Activated T-helper 9 cell treated with anti-CD3 and anti-CD28 coated beads, Interleukin-2, amount 50 U/mL, for 16 hours (primary cell): ENCODE measurements at places on chromosomes 11 and 22.

DNA sequence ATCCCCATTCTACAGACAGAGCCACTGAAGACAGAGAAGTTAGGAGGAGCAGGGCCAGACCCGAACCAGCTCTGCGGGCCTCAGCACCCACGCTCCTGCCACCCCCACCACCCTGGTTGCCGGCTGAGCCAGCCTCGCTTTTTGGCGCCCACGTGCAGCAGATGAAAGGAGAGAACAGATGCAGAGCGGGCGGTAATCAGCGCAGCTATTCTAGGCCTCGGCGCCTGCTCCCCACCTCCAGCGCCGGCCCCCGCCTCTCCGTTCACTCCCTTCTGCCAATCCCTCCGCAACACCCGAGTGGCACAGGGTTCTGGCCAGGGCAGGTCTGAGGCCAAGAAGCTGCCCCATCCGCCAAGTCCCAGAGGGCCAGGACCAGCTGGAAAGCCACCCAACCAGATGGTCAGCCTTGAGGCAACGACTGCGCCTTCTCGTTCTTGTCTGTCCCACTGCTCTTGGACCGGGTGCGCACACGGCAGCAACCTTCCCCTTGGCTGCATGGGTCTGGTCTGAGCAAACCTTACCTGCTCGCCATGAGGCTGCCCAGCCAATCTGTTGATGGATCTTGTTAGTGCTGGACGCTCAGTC, 16.8 kb downstream of the DNAL4 start:
- DNase-seq, result no peak

DNA sequence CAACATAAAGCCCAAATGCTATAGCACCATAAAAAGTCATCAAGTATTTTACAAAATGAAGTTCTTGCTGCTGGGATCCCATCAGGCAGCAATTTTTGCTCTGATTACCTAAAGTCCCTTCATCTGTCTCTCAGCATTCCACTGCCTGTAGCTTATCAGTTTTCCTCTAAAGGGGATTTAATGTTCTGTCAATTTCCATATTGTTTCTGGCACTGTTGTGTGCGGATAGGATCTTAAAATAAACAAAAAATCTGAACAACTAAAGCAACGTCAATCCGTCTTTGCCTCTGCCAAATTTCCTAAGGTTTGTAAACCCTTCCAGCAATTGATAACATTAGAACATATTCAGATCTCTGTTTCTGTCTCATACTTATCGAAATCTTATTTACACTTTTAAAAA, 1126.3 kb upstream of the RAG2 start:
- DNase-seq, result no peak

DNA sequence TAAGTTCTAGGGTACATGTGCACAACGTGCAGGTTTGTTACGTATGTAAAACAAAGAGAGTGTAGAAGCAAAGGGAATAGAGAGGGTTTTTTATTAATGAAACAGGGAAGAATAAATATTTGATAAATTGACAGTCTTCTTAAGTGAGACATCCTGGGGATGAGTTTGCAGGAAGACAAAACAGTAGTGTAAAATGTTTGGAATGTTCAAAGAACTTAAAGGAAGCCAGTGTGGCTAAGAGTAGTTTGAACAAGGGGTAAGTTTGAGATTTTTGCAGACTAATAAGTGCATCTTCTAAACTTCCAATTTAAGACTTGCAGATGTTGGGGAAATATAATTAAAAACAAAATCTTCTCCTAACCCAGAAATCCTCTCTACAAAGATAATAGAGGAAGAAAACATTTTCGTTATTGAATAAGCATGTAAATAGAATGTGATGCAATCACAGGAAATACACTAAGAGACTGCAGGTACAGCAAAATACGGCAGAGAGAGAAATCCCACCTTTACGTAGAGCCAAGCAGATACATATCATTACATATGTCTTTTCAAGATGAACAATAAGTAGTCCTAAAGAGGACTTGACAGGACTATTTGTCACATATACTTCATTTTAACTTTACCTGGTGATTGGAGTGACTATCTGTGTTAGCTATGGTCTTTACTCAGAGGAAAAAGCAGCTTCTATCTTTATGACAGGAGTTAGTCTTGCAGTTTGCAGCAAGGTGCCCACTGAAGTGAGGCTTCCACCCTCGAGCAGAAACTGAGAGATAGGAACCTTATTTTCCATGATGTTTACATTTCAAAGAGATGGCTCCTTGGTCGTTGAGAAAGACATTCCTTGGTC, 402.1 kb downstream of the CNTN5 start:
- no peak for DNase-seq

DNA sequence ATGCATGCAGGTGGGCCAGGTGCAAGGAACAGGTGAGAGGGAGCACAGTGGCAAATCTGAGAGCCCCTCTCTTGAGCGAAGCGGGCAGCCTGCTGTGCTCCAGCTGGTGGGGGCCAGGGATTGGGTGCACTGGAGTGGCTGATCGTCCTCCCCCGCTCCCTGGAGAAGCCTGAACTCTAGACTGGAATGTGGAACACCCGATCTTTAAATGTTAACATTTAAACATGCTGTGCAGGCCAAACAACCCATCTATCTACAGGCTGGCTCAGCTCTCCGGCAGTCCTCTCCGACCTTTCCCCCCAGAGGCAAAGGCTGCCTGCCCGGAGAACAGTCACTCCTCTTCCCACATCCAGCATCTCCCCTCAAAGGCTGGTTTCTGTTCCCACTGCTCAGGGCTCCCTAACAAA, 5.1 kb downstream of the MRGPRF start:
- no peak for DNase-seq

- peak; percentile 4 for DNase-seq
Observed at GRCh38 chr22:43262990-43263644, 76.2 kb upstream of the TTLL12 start.

DNA sequence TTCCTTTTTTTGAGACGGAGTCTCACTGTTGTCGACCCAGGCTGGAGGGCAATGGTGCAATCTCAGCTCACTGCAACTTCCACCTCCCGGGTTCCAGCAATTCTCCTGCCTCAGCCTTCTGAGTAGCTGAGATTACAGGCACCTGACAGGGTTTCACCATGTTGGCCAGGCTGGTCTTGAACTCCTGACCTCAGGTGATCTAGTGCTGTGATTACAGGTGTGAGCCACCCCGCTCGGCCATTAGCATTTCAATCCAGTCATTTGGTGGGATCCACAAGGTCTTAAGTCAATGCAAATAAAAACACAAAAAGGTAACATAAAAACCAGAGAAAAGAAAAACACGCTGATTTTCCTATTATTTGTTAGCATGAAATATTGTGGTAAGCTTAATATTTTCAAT, 1227.2 kb upstream of the TENM4 start:
- no peak for DNase-seq

GRCh38 chr11:70001246-70001645, 76.9 kb upstream of the ANO1 start:
- DNase-seq, result no peak

DNA sequence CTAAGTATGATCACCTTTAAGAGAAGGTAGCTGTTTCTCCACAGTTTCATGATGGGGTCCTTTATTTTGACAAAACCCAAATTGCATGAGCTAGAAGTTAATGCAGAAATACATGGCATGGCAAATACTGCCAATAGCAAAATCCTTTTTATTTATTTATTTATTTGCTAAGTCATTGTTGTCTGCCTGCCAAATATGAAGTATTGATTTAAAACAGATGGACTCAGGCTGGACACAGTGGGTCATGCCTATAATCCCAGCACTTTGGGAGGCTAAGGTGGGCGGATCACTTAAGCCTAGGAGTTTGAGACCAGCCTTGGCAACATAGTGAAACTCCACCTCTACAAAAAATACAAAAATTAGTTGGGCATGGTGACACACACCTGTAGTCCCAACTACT, 52.4 kb downstream of the LARGE2 start:
- DNase-seq, result no peak

GRCh38 chr22:19825904-19826618, 28.6 kb downstream of the GNB1L start:
- DNase-seq, result no peak

- no peak for DNase-seq
Observed at GRCh38 chr11:81092522-81092921, 1641.1 kb downstream of the FAM181B start.

GRCh38 chr22:35835998-35836691, 118.5 kb downstream of the APOL5 start:
- DNase-seq, result no peak

- no peak for DNase-seq
Observed at GRCh38 chr11:88164320-88164719, 10.9 kb downstream of the RAB38 start.

DNA sequence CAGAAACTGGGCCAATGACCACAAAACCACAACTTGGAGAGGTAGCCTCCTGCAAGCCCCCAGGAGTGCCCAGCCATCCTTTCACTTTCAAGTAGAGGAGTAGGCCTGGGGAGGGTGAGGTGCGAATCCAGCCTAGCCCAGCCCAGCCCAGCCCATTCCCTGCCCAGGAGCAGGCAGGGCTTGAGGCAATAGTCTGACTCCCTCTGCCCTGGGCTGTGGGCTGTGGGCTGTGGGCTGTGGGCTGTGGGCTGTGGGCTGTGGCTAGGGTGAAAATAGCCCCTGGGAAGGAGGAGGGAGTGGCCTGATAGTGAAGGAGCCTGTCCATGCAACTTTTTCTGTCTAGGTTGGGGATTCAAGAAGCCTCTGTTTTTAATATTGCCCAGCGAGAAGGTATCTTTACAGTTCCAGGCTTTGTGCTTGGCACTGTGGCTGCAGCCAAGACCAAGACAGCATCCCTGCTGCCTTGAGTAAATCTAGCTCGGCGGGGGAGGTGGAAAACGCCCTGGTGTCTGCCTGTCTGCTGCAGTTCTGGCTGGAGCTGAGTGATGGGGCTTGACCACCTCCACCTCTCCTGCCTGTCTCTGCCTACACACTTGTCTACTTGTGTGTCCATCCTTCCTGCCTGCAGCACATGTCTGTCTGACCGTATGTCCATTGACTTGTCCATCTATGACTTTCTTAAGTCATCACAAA, 40.7 kb downstream of the LMO1 start:
- DNase-seq, result no peak

DNA sequence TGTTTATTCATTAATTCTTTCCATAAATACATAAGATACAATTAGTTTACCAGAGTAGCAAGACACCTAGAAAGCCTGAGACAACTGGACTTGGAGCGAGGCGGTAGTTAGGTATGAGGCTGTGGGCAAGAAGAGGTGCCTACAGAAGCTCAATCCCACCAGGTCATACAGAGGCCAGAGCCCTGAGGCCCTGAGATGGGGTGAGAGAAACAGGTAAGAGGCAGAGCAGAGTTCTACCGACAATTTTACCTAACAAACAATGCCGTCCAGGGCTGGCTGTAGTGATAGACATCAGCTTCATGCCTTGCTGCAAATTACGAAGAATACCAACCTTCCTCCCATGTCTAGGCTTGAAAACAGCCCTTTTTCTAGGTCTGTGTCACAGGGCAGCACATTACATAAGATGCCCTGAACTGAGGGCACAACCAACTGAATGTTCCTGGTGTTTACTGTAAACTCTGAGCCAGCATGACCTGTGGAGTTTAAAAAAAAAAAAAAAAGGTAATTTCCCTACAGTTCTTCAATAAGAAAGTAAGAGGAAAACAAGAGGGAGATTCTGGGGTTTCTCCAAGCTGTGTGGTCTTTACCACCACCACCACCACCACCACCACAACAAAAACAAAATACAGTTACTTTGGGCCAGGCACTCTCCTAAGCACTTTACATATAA, 105.8 kb downstream of the GAB2 start:
- no peak for DNase-seq

DNA sequence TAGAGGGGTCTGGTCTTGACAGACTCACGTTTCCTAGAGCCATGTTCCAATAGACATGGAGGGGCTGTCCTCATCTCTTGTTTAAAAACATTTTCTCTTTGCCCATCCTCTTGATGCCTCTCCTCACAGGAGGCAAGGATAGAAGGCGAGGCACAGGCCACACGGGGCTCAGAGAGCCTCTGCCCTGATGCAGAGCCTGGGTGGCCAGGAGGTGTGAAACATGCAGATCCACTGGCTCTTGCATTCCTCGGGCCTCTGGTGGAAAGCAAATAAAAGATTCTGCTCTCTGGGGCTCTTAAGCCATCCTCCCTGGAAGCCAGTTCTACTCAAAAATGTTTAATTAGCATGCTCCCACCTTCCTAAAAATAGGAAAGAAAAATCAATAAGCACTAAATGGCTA, 43.6 kb upstream of the NTM start:
- no peak for DNase-seq

GRCh38 chr11:122248939-122249338, 132.9 kb upstream of the BLID start:
- DNase-seq, result no peak

DNA sequence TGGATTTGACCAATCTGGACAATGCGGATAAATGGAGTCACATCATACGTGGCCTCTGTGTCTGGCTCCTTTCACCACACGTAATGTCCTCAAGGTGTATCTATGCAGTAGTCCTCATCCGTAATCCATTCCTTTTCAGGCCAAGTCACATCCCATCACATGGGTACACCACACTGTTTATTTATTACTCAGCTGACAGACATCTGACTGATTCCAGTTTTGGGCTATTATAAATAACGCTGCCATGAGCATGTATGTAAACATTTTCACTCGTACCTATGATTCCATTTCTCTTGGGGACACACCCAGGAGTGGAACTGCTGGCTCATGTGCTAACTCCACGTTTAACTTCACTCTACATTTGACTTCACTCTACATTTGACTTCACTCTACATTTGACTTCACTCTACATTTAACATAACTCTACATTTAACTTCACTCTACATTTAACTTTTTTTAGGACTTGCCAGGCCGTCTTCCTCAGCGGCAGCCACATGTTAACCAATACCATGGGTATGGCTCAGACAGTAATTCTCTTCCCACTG, 52.1 kb downstream of the SHANK2 start:
- DNase-seq, result no peak

GRCh38 chr11:12359761-12360160, 17.6 kb upstream of the PARVA start:
- no peak for DNase-seq

GRCh38 chr11:104844451-104844850, 53.8 kb downstream of the CASP12 start:
- DNase-seq, result no peak

DNA sequence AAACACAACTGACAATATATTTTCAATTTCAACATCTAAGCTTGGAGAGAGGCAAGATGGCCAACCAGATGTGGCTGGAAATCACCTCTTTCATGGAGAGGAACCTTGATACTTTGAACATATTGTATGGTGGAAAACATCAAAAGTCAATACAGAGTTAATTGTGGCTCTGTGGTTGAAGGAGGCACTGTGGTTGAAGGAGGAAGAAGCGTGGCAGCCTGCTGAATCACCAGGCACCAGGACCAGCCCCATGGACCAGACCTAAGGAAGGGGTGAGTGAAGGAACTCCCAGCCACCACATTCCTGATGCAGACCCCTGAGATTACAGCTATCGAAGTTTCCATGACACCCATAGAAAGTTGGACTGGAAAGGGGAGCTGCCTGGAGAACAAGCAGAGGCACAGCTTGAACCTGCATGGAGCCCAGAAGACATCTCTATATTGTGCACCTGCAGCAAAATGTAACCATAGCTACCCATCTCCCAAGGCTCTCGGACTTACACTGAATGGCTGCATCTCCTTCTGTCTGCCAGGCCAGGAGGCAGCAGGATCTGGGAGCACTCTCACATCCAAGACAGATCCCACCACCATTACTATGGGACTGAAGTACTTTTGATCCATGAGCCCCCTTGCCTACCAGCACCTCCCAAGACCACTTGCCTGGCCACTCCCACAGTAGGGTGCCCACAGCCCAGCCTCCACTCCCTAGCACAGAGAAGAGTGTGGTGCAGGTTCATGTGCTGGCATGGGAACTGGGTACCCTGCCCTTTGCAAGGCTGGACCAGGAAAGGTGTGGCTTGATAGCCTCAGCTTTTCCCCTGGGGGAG, 79.8 kb upstream of the SC5D start:
- no peak for DNase-seq

GRCh38 chr11:97140885-97141494, 751.2 kb downstream of the JRKL start:
- no peak for DNase-seq

- no peak for DNase-seq
Observed at GRCh38 chr11:94049351-94049750, 28.2 kb downstream of the HEPHL1 start.
